ENCODE measurements at places on chromosomes 5 and 9.

DNA sequence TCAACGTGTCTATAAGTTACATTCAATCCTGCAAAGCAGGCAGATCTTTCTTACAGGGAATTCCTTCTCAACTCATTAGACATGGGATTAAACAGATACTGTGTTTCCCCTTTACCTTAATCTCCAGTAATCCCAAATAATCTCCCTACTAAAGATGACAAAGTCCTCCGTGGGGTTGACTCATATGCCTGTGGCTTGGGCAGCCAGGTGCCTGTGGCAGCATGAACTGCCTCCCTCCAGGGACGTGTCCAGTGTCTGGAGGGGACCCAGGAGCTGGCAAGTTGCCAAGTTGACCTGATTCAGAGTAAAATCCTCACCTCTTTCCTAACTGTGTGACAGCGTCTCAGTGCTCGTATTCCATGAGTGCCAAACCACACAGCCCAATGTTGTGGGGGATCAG lies 94.6 kb upstream of the PTCH1 start:
- DNase-seq = no peak

DNA sequence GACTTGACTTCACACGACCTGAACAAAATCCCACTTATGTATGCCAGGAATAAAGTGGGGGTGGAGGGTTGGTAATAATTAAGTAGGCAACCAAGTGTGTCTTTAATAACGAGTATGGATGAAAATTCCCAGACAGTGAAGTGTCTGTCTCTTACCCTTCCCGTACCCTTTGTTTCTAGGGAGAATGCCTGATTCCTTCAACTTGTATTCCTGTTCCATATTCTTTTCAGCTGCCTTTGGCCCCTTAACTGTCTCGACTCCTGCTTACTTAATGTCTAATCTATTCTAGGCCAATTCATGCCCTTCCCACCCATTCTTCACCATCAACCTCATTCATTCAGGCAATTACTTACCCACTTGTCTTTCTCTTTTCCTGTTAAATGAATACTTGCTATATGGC lies 380.5 kb downstream of the RAB3C start:
- no peak for DNase-seq

DNA sequence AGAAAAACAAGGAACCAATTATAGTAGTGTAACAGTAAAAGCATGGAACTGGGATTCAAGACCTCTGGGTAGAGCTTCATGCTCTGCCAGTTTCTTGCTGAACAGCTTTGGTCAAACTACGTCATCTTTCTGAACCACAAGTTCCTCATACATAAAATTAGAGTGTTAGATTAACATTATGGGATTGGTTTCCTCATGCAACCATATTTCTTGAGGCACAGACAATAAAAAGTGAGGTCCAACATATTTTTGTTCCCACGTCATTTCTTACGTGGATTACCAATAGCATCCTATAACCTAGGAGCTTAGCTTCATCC lies 354.8 kb downstream of the TMEM232 start:
- no peak for DNase-seq

DNA sequence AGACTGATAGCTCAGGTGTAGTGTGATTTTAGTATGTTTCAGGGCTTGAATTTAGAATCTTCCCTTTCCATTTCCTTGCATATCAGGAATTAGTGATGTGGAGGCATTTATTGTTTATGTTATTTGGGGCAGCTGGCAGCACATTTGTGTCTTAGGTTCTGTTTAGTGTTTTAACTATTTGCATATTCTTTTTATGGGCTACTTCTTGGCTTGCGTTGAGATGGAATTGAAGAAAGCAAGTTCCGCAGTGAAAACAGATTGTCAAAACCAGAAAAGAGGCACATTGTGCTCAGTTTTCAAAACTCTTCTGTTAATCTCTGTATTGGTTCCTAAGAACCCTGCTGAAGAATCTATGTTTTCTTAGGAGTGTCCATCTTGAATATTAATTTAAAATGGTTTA lies 80.3 kb downstream of the ZSWIM6 start:
- no peak for DNase-seq

- DNase-seq = no peak
Measured at GRCh38 chr9:93205045-93205768, 21.3 kb downstream of the WNK2 start.

DNA sequence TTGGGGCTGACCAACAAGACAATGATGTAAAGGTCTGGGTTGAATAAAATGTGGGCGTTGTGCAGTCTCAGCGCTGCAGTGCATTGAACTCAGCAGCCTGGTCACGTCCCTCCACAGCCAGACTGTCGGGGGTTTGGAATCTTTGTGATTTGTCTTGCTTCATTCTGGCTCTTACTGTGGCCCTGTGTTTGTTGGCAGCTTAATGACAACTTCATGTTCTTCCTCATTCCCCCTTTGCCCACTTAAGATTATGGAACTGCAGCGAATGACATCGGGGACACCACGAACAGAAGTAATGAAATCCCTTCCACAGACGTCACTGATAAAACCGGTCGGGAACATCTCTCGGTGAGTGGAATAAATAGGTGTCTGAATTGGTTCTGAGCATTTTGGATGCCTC lies 75.2 kb downstream of the NTRK2 start:
- no peak for DNase-seq

DNA sequence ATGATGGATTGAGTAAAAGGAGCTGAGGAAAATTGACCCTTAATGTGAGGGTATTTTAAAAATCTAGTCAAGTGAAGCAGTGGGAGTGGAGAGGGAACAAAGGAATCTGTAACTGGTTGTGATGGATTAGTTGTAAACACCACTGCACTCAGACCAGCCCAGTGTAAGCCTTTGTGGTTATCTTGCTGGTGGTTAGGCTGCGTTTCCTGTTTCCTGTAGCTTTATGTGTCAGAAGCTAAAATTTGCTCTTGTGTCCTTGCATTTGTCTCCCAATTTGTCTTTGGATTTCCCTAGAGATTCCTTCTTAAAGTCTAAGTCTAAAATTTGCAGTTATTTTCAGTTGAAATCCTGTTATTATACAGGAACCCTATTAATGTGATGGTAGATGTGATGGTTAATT lies 6.3 kb downstream of the IFNA21 start:
- DNase-seq = no peak

DNA sequence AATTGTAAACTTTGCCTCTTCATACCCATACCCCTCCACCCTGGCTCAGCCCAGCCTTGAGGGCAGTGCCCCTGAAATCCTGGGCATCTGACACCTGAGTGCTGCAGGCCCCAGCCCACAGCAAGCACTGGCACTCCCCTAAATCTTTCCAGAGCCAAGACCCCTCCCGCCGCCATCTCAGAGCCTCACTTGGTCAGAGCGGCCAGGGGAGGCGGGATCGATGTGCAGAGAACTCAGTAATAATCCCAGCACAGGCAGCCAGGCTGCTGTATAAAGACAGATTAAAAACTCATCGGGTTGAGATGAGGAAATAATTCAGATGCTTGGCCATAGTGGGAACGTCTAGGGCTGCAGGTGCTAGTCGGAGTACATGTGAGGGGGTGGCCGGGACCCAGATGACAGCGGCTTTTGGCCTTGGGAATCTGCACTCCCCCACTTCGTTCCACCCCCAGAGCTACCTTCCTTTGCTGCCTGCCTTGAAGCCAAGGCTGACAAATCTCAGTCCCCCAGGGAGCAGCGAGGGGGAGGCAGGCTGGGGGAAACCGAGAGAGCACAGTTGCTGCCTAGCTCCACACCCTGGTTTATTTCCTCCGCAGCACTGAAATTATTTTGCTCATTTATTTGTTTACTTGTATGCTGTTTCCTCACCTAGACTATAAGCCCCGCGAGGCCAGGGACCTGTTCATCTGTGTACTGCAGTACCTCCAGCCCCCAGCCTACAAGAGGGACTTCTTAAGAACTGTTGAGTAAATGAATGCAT lies 19.5 kb upstream of the ARAP3 start:
- DNase-seq = peak; percentile 26

- DNase-seq = no peak
Measured at GRCh38 chr9:72636621-72637020, 115.2 kb downstream of the TMC1 start.

DNA sequence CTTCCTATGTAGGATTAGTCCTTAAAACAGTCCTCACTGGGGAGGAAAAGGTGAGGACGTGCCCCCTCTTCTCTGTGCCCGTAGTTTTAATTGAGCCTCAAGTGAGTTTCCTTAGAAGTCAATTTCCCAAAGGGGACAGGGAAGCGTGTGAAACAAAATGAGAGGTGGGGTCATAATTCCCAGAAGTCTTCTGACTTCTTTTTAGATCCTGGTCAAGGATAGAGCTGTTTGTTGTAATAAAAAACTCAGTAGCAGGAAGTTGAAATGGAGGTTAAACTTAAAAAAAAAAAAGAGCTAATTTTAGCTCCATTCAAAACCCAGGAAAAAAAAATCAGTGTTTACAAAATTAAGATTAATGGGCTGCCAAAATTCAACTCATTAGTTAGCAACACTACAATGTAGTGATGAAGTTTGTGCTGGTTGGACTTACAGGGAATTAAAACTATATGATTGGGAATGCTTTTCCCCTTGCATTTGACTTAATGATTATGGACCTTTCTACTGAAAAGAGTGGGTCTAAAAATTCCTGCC lies 158.3 kb upstream of the MEF2C start:
- DNase-seq = no peak

DNA sequence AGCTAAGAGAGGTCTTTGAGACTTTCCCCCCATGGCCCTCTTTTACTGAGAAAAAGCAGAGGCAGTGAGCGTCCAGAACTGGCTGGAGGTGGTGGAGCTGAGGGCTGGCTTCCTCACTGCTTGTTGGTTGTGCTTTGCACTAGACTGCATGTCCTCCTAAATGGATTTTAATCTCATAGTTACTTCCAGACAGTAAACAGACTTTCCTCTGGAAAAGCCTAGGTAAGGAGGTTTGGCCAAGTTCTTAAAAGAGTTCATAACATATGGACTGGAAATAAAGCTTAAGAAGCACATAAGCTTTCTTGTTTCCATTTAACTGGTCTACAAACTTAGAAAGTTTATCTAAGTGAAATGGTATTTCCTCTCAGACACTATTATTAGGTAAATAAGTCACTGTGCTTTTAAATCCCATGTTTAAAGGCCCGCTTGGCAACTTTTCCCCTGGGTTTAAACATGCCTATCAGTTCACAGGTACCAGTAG lies 2.0 kb downstream of the ASPN start:
- no peak for DNase-seq

- DNase-seq = no peak
Measured at GRCh38 chr9:105236261-105236660, 8.2 kb upstream of the SLC44A1 start.

- no peak for DNase-seq
Measured at GRCh38 chr5:17289681-17290539, 72.5 kb downstream of the BASP1 start.

DNA sequence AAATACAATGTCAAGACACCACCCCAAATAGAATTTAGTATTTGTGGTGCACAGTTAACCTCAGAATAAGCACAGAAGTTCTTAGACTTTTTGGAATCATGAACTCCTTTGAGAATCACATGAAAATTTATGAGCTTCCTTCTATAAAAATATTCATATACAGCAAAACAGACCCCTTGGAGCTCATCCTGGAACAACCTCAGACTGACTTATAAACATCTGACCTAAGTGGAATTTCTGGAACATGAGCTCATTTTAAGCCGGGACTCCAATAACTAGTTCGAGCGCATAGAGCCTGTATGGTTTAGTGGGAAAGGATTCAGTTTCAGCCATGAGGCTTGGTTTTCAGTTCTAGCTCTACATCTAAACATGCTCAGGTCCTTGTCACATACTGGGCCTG lies 192.3 kb downstream of the DEPDC1B start:
- no peak for DNase-seq

- no peak for DNase-seq
Measured at GRCh38 chr5:101643794-101644193, 652.3 kb downstream of the SLCO4C1 start.

DNA sequence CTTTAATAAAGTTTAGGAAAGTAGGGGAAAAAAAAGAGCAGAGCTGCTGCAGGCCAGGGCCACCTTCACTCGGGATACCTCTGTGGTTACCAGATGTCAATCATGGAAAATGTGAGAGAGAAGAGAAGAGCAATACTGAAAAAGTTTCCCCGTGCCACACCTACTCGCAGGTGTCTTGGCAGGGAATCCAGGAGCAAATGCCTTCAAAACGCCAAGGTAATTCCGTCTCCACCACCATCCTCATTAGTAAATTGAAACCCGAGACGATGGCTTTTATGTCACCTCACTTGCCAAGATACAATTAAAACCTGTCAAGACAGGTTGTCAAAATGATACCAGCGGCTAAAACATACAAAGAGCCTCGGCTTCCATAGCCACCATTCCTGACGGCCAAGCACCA lies 49.7 kb downstream of the FAM81B start:
- no peak for DNase-seq

DNA sequence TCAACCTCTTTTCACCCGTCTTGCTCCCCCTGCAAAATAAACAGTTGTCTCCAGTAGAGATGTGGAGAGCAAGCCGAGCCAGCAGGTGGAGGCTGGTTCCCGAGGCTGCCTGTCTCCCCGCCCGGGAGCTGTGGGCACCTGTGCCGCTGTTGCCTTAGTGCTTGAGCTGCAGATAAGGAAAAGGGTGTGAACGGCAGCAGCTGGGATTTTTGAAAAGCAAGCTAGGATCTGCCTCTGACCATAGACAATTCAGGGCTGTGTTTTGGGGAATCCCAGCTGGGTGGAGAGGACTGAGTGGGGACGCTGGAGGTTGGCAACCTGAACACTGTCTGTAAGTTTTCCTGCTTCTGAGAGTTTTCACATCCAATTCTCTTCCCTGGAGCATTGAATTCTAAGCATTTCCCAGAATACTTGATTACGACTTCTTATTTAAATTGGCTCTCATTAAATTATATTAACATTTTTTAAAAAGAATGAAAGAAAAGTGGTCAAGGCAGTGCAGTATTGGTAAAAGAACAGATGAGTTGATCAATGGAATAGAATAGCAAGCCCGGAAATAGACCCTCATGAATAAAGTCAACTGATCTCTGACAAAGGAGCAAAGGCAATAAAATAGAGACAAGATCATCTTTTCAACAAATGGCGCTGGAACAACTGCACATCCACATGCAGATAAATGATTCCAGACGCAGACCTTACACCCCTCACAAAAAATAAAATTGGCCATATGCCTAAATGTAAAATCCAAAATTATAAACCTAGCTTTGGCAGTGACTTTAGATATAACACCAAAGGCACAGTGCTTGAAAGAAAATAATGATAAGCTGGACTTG lies 9.7 kb downstream of the WNK2 start:
- DNase-seq = no peak

DNA sequence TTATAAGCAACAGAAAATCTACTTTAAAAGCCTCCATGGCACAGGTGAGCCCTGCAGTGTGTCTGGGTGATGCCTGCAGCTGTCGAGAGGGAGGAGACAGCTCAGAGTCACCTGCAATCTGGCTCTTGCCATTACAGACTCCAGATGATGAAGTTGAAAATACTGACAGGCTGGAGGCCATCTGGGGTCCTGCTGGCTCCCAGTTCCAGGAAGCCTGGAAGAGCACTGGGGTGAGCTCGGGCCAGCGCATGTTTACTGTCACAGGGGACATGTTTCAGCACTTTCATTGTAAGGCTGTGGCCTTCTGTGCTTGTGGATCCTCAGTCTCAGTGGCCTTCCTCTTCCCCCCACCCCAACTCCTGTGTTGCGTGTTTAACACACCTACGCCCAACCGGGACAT lies 28.4 kb downstream of the CEL start:
- no peak for DNase-seq

DNA sequence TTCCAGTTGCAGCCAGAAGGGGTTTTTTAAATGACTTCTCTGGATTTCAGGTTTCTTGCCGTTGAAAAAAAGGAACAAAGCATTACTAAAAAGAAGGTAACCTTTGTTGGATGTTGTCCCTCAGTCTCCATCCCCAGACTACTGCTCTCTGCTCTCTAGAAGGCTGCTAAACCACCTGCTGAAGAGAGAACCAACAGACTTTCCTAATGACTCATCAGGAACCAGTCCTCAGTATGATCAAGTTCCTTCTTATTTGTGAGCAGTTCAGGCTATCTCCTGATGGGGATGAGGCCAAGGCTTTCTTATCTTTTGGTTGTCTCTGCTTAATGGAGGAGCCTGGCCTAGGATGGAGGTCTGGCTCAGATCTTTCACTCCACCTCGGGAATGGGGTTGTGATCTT lies 4.1 kb downstream of the KIF4B start:
- no peak for DNase-seq
